Right atrium auricular region (tissue), 2 donors: ENCODE measurements at places on chromosomes 13 and 19.

- DNase-seq: no peak
- no peaks in the 10 kb centered on the region for H3K27me3 ChIP-seq
- H3K36me3 ChIP-seq: peaks cover 42% of the 10 kb centered on the region
- H3K27ac ChIP-seq: no peak overlapping the region
Measured at GRCh38 chr19:34366738-34367623, 2.0 kb downstream of the GPI start.

DNA sequence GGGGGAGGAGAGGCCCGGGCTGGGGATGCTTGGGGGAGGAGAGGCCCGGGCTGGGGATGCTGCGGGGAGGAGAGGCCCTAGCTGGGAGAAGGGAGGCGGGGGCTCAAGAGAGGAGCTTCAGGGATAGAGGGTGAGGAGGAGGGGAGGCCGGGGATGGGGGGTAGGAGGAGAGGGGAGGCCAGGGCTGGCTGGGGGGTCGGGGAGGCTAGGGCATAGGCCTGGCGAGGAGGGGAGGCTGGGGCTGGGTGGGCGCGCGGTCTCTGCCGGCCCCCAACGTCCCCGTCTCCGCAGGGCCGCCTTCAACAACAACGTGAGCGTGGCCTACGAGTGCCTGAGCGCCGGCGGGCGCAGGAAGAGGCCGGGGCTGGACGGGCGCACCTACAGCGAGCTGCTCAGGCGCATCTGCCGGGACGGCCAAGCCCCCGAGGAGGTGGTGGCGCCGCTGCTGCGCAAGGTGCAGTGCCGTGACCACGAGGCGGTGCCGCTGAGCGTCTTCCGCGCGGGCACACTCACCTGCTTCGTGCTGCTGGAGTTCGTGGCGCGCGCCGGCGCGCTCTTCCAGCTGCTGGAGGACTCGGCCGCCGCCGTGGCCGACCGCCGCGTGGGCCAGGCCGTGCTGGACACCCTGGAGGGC lies 11.4 kb downstream of the TPGS1 start:
- no peaks in the 10 kb centered on the region for H3K27me3 ChIP-seq
- no peak for DNase-seq

DNA sequence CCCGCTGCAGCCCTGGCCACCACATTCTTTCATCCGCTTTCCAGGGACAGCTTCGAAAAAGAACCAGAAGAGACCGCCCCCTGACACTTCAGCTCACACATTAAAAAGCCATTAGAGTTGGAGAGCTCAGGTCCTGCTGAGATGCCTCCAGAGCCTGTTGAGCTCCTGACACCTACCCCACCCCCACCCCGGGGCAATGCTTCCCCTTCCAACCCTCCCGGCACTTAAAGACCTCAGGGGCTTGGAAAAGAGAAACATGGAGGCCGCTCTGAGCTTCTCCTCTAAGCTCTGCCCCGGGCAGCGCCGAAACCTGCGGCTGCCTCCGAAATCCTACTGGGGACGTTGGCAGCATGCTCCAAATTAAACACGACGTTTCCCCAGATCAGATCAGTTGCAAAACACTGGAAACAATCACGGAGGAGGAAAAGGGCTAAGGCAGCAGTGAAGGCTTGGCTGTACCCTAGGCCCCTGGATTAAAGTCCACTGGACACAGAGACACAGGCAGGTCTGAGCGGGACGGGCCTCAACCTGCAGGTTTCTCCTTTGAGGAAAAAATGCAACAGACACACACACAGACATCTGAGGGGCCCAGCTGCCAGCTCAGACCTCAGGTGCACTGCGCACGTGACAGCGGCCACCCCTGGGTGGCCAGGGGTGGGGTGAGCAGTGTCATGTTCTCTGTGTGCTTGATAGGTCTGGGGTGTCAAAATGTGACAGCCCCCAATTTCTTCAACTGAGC lies 9.6 kb downstream of the SH3GL1 start:
- no peaks in the 10 kb centered on the region for H3K27me3 ChIP-seq
- H3K4me3 ChIP-seq: peak overlapping the region; percentile 5
- H3K36me3 ChIP-seq: no peaks in the 10 kb centered on the region
- no peaks in the 10 kb centered on the region for H3K4me1 ChIP-seq

DNA sequence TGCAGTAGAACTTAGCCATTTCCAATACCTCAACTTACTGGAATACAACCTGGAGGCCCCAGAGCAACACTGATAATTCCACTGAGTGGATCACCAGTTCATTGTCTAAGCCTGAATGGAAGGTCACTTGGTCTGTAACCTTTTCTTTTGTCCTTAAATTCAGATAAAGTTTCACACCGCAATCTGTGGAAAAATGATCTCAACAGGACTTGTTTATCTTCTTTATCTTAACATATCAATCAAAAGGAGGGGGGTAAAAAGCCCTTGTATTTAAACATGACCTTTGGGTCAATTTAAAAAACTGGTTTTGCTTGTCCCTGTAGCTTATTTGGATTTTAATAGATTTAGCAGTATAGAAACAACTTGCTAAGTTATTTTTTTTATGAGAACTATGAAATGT lies 21.6 kb downstream of the SAE1 start:
- DNase-seq: no peak
- H3K36me3 ChIP-seq: peaks cover 49% of the 10 kb centered on the region
- no peak overlapping the region for H3K4me3 ChIP-seq
- no peaks in the 10 kb centered on the region for H3K27me3 ChIP-seq
- peaks cover 10% of the 10 kb centered on the region for H3K4me1 ChIP-seq
- no peak overlapping the region for H3K27ac ChIP-seq

DNA sequence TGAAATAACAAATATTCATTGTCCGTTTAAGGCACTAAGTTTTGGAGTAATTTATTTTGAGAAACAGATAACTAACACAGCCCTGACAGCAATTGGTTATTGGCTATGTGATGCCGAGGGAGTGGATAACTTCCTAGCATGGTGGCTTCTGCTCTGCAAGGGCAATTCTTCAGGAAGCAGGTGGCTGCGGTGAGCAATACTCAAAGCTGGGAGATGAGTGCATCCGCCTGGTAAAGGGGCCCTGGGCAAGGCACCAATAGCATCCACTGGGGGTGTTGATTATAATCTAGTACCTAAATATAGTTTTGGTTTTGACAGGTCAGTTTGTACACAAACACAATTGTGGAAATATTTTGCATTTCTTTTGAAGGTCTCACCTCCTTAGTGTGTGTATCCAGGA lies 41.0 kb downstream of the CCDC70 start:
- H3K27ac ChIP-seq: no peak overlapping the region
- H3K36me3 ChIP-seq: no peaks in the 10 kb centered on the region
- no peak for DNase-seq
- no peaks in the 10 kb centered on the region for H3K27me3 ChIP-seq

- no peaks in the 10 kb centered on the region for H3K27me3 ChIP-seq
- H3K27ac ChIP-seq: no peak overlapping the region
- no peaks in the 10 kb centered on the region for H3K36me3 ChIP-seq
Measured at GRCh38 chr13:75250526-75251178, 231.3 kb downstream of the TBC1D4 start.

GRCh38 chr13:51832471-51833152 lies 12.4 kb downstream of the TMEM272 start:
- no peak overlapping the region for H3K4me3 ChIP-seq
- no peaks in the 10 kb centered on the region for H3K27me3 ChIP-seq
- H3K4me1 ChIP-seq: peaks cover 7% of the 10 kb centered on the region
- no peaks in the 10 kb centered on the region for H3K36me3 ChIP-seq
- peak; percentile 59 for DNase-seq

DNA sequence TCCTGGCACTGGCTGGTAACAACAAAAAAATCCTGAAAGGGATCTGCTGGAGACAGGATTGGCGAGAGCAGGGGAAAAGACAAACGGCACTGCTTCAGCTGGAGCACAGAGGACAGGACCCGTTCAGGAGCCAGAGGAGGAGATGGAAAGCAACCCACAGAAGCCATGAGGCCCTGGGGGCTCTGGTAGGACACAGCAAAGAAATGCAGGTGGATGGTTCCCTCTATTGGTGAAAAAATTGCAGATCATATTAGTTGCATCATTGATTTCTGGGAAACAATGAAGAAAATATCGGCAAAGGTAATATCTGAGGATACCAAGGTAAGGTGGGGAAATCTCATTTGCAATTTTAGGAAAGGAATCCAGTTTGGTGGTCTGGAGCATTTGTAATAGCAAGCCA lies 25.7 kb upstream of the TPP2 start:
- no peaks in the 10 kb centered on the region for H3K27me3 ChIP-seq
- H3K36me3 ChIP-seq: no peaks in the 10 kb centered on the region
- no peak overlapping the region for H3K27ac ChIP-seq
- H3K4me3 ChIP-seq: no peak overlapping the region

GRCh38 chr13:80524447-80525215 lies 183.7 kb upstream of the SPRY2 start:
- H3K27ac ChIP-seq: no peak overlapping the region
- H3K4me3 ChIP-seq: no peak overlapping the region
- no peak for DNase-seq
- no peaks in the 10 kb centered on the region for H3K4me1 ChIP-seq

DNA sequence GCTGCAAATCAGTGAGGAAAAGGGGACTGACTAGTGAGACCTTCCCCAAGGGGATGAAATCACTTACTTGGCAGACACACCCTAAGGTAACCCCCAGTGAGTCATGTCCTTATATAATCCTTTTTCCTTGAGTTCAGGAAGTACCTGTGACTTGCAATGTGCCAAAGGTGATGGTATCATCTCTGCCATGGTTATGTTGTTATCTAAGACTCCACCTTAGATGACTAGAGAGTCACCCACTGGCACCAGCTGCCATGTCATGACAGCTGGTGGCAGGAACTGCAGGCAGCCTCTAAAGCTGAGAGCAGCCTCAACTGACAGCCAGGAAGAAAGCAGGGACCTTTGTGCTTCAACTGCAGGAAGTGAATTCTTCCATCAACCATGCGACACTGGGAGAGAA lies 12.5 kb downstream of the PBX4 start:
- DNase-seq: no peak
- no peak overlapping the region for H3K4me3 ChIP-seq
- H3K27ac ChIP-seq: no peak overlapping the region
- no peaks in the 10 kb centered on the region for H3K27me3 ChIP-seq
- H3K36me3 ChIP-seq: no peaks in the 10 kb centered on the region
- no peaks in the 10 kb centered on the region for H3K4me1 ChIP-seq

- H3K27ac ChIP-seq: peak overlapping the region; percentile 90
- H3K4me1 ChIP-seq: peaks cover 88% of the 10 kb centered on the region
- DNase-seq: no peak
- H3K27me3 ChIP-seq: no peaks in the 10 kb centered on the region
Measured at GRCh38 chr19:38702278-38702677, 42.0 kb downstream of the CAPN12 start.

GRCh38 chr19:42005504-42005903 lies 11.5 kb upstream of the ATP1A3 start:
- no peaks in the 10 kb centered on the region for H3K27me3 ChIP-seq
- no peak overlapping the region for H3K27ac ChIP-seq
- H3K36me3 ChIP-seq: no peaks in the 10 kb centered on the region

- no peaks in the 10 kb centered on the region for H3K27me3 ChIP-seq
- no peaks in the 10 kb centered on the region for H3K36me3 ChIP-seq
- no peak for DNase-seq
- H3K4me1 ChIP-seq: no peaks in the 10 kb centered on the region
- no peak overlapping the region for H3K27ac ChIP-seq
- no peak overlapping the region for H3K4me3 ChIP-seq
Measured at GRCh38 chr19:39060171-39060570, 24.0 kb upstream of the ACP7 start.

GRCh38 chr19:45146741-45147205 lies 14.0 kb downstream of the NKPD1 start:
- H3K4me3 ChIP-seq: no peak overlapping the region
- DNase-seq: no peak
- H3K36me3 ChIP-seq: peaks cover 29% of the 10 kb centered on the region
- H3K27ac ChIP-seq: no peak overlapping the region
- H3K4me1 ChIP-seq: no peaks in the 10 kb centered on the region
- no peaks in the 10 kb centered on the region for H3K27me3 ChIP-seq

GRCh38 chr19:57031106-57031505 lies 88.7 kb upstream of the USP29 start:
- DNase-seq: no peak
- no peaks in the 10 kb centered on the region for H3K27me3 ChIP-seq

- no peaks in the 10 kb centered on the region for H3K27me3 ChIP-seq
- DNase-seq: no peak
Measured at GRCh38 chr13:26497968-26498511, 59.4 kb upstream of the WASF3 start.

DNA sequence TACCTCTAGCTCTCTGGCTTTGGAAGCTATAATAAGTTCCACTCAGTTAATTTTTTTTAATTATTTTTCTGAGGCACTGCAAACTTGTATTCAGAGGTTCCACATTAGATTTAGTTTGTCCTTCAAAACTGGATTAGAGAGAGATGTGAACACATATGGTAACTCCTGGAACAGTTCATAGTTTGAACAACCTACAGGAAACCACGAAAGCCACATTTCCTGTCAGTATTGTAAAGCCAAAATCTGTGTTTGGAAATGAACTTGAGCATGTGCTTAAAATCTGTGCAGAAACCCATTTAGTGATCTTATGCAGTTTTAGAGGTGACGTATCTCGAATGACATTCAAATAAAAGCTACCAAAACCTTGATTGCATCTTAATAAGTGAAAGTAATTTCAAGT lies 1952.0 kb downstream of the OLFM4 start:
- no peaks in the 10 kb centered on the region for H3K36me3 ChIP-seq
- no peaks in the 10 kb centered on the region for H3K27me3 ChIP-seq
- H3K27ac ChIP-seq: no peak overlapping the region
- no peak for DNase-seq

GRCh38 chr19:46720503-46721239 lies 3.8 kb upstream of the PRKD2 start:
- peaks cover 55% of the 10 kb centered on the region for H3K36me3 ChIP-seq
- DNase-seq: no peak
- no peak overlapping the region for H3K27ac ChIP-seq

DNA sequence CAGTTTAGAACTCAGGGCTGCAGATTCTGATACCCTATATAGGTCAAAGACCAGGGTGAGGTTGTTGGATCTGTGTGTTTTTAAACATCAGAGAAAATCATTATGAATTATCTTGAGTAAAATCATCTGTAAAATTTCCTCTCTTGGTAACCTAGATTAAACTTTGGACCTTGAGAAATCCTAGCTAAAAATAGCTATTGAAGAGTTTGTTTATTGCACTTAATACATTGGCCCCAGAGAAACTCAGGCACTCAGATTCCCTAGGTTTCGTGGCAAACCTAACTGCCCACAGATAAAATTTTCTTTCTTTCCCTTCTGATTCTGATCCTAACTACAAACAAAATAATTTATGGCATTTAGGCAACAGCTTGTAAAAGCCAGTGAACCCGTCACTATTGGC lies 102.3 kb downstream of the GPC6 start:
- H3K27me3 ChIP-seq: no peaks in the 10 kb centered on the region
- H3K4me1 ChIP-seq: no peaks in the 10 kb centered on the region

DNA sequence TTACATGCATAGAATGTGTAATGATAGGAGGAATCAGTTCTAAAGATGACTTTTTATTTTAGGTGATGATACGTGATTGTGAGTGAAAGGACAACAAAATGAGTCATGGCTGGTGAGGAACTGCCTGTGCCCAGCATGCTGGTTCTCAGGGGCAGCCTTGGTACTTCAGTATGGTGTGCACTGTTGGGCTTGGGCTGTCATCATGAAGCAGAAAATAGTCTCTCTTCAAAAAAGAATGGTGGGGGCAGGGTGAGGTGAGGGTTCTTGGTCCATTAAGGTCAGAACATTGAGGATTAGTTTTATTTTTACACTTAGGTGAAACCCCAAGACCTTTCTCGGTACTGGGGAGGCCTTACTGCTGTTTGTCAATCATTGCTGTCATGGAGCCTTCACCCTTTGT lies 309.5 kb downstream of the MTUS2 start:
- H3K27ac ChIP-seq: no peak overlapping the region
- no peak overlapping the region for H3K4me3 ChIP-seq
- no peaks in the 10 kb centered on the region for H3K27me3 ChIP-seq
- no peaks in the 10 kb centered on the region for H3K36me3 ChIP-seq
